HepG2 (cell line): ENCODE measurements at places on chromosomes 2 and 18.

DNA sequence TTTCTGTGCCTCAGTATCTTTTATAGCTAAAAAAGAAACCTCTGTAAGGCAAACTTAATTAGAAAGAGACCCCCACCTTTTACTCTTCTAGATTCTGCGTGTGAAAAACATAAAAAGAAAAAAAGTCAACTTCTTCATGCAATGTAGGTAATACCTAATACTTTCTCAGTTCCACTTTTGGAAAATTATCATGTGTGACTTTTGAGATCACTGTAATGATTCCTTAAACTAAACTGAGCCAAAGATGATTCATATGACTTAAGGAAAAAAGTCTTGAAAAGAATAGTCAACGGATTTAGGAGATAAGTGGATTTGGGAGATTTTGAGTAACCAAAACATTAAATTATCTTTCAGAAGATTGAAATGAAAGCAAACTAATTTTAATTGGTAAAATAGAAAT lies 48.9 kb downstream of the PLEKHA3 start:
- no peak overlapping the region for H3K27ac ChIP-seq
- no peaks in the 10 kb centered on the region for H3K27me3 ChIP-seq
- no peak for DNase-seq
- H3K4me3 ChIP-seq: no peak overlapping the region
- no peaks in the 10 kb centered on the region for H3K4me1 ChIP-seq
- H3K36me3 ChIP-seq: no peaks in the 10 kb centered on the region

DNA sequence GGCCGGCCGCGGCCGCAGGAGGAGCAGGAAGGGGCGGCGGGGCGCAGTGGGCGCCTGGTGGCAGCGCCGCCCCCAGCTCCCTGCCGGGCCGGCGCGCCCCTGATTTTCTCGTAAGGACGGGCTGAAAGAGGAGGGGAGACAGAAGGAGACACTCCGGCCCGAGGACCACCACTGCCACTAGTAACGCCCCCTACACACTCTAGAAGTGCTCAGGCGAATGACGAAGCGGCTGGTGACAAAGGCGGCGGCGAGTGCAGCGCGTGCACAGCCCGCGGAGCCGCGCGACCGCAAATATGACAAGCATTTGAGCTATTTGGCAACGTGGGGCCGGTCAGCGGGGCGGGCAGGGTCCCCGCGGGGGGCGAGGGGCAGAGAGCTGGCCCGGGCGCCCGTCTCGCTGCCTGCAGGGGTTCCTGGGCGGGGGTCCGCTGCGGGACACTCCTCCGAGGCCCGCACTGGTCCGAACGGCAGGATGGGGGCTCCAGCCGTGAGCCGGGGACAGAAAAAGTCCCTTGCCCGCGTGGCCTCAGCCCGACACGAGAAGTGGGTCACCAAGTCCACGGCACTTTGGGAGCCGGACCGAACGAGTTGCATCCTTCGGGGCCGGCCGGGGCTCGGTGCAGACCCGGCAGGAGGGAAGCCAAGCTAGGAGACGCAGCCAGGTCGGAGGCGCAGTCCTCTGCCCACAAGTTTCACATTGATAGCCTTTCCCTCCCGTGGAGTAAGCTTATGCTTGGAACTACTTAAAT lies 524 bp upstream of the SERTAD2 start:
- H3K4me1 ChIP-seq: peaks cover 67% of the 10 kb centered on the region
- no peaks in the 10 kb centered on the region for H3K36me3 ChIP-seq
- H3K4me3 ChIP-seq: peak overlapping the region; percentile 94
- H3K27me3 ChIP-seq: no peaks in the 10 kb centered on the region; the same call in 2 of the 3 replicates
- H3K27ac ChIP-seq: peak overlapping the region; percentile 92

DNA sequence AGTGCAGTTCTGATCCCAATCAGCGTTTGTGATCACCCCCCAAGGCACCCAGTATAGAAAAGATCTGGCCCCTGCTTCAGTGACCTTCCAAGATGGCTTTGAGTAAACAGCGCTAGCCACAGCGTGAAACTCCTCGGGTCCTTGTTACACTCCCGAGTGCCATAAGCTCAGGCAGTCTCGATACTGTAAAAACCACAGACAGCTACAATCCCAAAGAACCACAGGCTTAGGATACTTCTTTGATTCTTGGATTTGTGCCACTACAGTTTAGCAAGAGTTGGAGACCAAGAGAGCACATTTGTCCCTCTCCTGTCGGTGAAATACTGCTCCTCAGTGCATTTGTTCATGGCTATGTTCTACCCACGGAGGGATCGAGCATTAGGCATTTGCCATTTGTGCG lies 352.5 kb upstream of the ZNF521 start:
- H3K4me1 ChIP-seq: no peaks in the 10 kb centered on the region
- no peak for DNase-seq
- H3K4me3 ChIP-seq: no peak overlapping the region
- H3K36me3 ChIP-seq: no peaks in the 10 kb centered on the region

GRCh38 chr2:237864940-237865622 lies 5.7 kb downstream of the RAMP1 start:
- H3K27ac ChIP-seq: no peak overlapping the region
- no peak overlapping the region for H3K4me3 ChIP-seq
- H3K27me3 ChIP-seq: peaks cover 83% of the 10 kb centered on the region
- H3K4me1 ChIP-seq: peaks cover 37% of the 10 kb centered on the region

GRCh38 chr2:101357376-101357775 lies 29.9 kb downstream of the CREG2 start:
- H3K27ac ChIP-seq: no peak overlapping the region
- peaks cover 18% of the 10 kb centered on the region for H3K4me1 ChIP-seq
- H3K4me3 ChIP-seq: no peak overlapping the region
- no peaks in the 10 kb centered on the region; the same call in 1 of the 2 replicates for H3K27me3 ChIP-seq
- no peaks in the 10 kb centered on the region for H3K36me3 ChIP-seq

DNA sequence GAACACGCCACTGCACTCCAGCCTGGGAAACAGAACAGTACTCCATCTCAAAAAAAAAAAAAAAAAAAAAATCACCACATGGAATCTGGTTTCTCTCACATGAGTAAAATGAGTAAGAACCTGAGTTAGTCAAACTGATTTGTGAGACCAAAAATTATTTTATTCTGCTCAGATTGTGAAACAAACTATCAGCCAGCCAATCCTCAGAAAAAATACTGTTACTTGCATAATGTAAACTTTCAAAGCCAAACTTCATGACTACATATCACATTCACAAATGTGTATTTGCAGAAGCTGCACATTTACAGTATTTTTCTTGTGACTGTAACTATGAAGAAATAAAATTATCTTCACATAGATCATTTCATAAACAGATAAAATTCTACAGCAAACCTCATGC lies 23.2 kb downstream of the SUMO1 start:
- H3K27ac ChIP-seq: no peak overlapping the region
- DNase-seq: no peak
- H3K4me3 ChIP-seq: no peak overlapping the region
- no peaks in the 10 kb centered on the region for H3K27me3 ChIP-seq

GRCh38 chr2:52342458-52342857 lies 1310.5 kb upstream of the NRXN1 start:
- H3K27ac ChIP-seq: no peak overlapping the region
- no peak overlapping the region for H3K4me3 ChIP-seq
- H3K4me1 ChIP-seq: no peaks in the 10 kb centered on the region

DNA sequence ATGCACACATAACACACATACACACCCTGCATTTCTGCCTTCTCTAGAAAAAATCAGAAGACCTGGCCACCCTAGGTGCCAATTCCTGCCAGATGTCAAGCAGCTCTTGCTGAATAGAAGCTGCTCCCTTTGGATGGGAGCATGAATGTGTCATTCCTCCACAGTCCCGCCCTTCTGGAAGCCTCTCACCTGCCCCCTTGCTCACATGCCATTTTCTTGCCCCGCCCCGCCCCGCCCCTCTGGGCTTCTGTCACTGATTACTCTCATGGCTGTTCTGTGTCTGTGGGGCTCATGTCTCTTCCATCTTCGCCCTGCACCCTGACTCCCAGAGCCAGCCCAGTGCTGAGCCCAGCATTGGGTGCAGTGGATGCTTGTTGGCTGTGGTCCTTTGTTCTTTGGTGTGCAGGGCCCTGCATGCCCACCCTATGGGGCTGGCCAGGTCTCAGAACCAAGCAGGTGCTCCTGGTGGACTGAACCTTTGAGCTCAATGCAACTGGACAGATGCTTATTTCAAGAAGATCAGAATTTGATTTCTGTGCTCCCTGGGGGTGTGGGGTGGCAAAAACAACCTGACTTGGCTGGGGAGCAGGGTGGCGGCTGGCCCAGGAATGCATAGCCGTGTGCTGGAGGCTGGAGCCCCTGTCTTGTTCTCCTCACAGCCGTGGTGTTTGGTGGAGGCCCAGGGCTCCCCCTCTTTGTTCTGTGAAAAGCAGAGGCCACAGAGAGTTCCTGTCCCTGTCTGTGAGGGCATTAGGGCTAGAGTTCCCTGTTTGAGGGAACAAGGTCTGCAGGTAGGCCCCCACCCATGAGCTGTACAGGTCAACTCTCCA lies 140.6 kb upstream of the GLI2 start:
- H3K27ac ChIP-seq: no peak overlapping the region
- no peak overlapping the region for H3K4me3 ChIP-seq
- no peaks in the 10 kb centered on the region for H3K36me3 ChIP-seq
- peaks cover 11% of the 10 kb centered on the region for H3K27me3 ChIP-seq
